ENCODE measurements at places on chromosomes 6 and 20.

DNA sequence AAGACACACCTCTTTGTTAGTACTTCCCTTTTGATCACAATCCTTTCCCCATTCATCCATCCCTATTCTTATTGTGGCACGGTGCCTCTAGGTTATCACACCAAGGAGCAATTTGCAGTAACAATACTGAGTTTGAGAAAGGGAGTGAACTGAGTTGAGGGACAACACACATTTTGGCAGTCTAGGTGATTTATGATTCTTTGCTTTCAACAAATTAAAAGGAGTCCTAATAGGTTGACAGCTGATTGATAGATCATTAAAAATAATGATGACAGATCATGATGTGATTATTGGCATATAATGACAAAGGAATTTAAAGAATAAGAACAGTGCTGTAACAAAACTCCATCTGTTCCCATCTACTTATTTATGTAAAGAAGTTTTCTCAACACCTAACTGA is 36.7 kb downstream of the IMPG1 start:
- DNase-seq: no peak

- DNase-seq: peak; percentile 24
Observed at GRCh38 chr20:45037050-45037449, 63.9 kb downstream of the KCNS1 start.

- no peak for DNase-seq
Observed at GRCh38 chr6:112337209-112337638, 9.9 kb upstream of the RFPL4B start.

GRCh38 chr20:13458860-13459451 is 179.8 kb downstream of the TASP1 start:
- peak; percentile 55 for DNase-seq

DNA sequence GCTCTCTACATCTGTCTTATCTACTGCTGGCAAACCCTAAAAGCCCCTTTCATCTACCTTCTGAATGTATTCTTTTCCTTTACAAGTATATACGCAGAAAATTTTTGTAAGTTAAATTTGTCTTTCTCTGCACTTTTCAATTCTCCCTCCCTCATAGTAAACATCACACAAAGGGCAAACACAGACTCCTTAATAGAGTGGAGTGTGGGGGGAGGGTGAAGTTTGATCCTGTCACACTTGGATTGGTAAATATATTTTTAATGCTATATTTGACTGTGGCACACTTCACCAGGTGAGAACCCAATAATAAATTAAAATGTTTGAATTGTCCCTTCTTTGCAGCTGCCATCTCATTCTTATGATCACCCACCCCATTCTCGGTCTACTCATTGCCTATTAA is 33.2 kb upstream of the PAQR8 start:
- no peak for DNase-seq

- DNase-seq: no peak
Observed at GRCh38 chr6:84421031-84421430, 193.6 kb upstream of the CEP162 start.

DNA sequence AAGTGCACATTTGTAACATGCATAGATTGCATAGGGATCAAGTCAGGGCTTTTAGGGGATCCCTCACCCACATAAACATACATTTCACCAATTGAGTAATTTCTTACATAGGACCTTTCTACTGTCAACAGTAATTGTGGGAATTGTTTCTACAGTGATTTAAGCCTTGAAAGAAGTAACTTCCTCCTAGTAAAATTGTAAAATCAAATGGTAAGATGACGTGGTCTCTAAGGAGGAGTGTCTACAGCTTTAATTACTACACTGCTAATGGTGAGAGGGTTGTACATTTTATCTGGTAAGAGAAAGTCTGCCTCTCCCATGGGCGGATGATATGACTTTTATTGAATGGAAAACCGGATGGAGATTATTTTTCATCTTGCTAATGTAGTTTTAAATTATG is 98.0 kb downstream of the RPP40 start:
- DNase-seq: no peak

GRCh38 chr6:132218059-132218696 is 183.1 kb downstream of the MOXD1 start:
- no peak for DNase-seq

- no peak for DNase-seq
Observed at GRCh38 chr20:36155629-36155971, 1.1 kb downstream of the EPB41L1 start.

DNA sequence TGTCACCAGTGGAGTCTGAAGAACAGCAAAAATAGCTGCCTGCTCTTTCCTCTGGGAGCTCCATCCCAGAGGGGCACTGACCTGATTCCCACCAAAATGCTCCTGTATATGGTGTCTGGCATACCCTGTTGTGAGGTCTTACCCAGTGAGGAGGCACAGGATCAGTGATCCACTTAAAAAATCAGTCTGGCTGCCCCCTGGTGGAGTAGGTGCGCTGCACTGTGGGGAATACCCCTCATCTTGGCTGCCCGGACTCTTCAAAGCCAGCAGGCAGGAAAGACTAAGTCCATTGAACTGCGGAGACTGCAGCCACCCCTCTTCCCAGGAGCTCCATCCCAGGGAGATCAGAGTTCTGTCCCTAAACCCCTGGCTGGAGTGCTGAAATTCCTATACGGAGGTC is 230.9 kb upstream of the HTR1E start:
- no peak for DNase-seq

DNA sequence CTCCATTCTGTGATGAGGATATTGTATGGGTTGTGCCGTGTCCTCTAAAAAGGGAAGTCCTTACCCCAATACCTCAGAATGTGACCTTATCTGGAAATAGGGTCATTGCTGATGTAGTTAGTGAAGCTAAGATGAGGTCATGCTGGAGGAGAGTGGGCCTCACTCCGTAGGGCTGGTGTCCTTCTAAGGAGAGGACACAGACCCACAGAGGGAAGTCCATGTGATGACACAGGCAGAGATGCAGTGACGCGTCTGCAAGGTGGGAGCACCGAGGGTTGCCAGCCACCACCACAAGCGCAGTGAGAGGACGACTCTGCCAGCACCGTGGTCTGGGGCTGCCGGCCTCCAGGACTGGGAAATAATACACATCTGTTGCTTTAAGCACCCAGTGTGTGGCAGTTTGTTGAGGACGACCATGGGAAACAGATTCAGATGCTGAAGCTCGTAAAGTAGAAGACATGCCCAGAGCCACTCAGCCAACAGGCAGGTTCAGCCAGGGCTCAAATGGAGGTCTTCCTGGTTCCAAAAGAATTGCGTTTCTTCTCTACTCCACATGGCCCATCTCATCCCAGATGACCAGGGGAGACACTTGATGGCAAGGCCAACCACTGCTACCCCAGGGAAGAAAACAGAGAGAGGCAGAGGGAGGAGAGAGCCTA is 59.2 kb upstream of the DUSP22 start:
- no peak for DNase-seq

GRCh38 chr6:23036406-23036983 is 467.1 kb downstream of the HDGFL1 start:
- DNase-seq: no peak

DNA sequence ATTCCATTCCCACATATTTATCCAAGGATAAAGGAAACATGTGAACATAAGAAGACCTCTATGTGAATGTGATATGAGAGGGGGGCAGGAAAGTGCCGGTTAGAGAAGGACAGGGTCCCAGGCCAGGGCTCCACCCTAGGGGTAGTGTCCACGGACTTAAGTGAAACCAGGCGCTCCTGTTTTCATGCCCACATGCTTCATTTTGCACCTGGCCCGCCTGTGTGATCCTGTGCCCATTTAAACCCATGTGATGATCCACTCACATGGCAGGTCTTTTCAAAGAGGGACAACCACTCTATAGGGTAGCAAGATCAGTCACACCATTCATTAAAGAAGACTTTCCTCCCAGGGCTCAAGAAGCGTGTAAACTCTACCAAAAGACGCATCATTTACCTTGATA is 865.3 kb upstream of the GJE1 start:
- DNase-seq: no peak

DNA sequence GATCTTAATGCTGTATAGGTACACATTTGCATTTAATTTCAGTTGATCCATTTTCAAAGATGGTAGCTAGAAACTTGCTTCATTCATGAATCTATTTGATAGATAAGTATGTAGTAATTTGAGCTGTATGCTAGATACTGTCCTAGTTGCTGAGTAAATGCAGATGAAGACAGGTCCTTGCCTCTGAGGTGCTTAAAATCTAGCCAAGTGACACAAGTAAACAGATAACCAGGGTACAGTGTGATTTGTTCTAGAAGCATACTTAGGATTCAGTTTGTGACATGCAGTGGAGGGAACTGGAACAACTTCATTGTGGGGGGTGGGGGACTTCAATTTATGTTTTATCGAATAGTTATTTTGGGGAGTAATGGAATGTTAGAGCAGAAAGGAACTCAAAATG is 9.2 kb downstream of the CHMP4B start:
- DNase-seq: no peak

DNA sequence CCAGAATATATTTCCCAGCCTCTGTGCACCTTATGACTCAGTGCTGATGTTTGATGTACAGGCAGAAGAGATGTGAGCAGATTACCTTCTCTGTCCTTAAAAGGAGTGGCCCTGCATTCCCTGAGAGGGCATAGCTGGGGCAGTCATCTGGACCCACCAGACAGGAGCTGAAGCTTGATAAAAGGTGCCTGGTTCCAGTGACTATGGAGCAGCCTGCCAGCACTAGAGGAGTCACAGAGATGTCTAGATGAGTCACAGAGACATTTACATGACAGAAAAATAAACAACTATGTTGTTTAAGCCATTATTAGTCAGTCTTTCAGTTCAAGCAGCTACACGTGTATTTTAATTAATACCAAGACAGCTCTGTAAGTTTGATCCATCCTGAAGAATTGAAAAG is 237.1 kb upstream of the MOCS1 start:
- DNase-seq: no peak

DNA sequence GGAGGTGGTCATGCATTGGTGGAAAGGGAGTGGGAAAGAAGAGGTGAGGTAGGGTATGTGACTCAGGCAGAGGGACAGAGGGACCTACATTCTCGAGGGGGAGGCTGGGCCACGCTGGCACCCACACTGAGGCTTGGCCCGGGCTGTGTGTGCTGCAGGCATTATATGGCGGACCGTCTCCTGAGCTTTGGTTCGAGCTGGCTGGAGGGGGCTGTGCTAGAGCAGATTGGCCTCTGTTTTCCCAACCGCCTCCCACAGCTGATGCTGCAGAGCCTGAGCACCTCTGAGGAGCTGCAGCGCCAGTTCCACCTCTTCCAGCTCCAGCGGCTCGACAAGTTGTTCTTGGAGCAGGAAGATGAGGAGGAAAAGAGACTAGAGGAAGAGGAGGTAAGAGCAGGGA is 23.4 kb downstream of the DNPH1 start:
- DNase-seq: no peak

GRCh38 chr20:21399005-21399475 is 1.7 kb upstream of the NKX2-4 start:
- DNase-seq: no peak

DNA sequence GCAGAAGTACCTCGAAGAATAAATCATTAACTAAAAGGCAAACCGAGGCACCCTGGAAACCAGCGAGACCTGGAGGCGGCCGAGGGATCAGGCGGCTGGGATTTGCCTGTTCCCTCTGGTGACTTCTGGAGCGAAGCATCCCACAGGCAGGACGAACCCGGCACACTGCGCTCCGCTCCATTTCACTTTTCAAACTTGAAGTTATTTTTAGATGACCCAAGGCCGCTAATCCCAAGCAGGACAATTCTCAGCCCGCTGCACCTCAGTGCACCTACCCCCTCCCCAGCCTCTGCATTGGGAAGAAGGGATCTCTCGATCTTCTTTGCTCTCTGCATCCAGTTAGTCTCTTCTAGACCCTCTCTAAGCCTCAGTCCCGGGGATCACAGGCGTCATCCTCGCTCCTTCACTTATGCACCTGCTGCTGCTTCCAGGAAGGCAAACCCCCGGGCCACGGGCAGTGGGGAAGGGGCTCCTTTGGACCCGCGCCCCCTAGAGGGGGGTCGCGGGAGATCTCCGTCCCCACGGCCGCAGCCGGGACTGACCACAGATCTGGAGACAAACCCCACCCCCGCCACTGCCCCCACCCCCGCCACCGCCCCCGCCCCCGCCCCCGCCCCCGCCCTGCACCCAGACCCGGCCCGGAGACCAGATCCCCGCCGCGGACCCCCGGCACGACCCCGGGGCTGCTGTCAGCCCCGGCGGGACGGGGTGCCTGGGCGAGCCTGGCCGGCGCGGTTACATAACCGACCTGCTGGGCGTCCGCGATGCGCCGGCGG is 636 bp downstream of the RCAN2 start:
- no peak for DNase-seq

- no peak for DNase-seq
Observed at GRCh38 chr6:109795994-109796555, 105.0 kb downstream of the FIG4 start.

DNA sequence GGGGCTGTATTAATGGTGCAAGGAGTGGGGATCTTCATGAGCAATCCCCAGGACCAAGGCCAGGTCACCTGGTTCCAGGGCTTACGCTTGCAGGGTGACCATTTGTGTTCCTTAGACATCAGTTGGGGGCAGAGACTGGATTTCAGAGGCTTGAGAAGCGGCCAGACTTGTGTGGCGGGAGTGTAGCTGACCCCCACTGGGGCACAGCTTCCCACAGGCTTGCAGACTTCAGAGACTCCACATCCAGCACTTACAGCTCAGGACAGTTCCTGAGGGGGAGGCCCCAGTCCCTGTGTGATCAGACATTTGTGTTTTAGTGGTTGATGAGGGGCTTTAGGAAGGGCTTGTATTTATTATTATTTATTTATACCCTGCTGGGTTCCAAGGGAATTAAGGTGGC is 15.3 kb downstream of the TJAP1 start:
- DNase-seq: no peak

DNA sequence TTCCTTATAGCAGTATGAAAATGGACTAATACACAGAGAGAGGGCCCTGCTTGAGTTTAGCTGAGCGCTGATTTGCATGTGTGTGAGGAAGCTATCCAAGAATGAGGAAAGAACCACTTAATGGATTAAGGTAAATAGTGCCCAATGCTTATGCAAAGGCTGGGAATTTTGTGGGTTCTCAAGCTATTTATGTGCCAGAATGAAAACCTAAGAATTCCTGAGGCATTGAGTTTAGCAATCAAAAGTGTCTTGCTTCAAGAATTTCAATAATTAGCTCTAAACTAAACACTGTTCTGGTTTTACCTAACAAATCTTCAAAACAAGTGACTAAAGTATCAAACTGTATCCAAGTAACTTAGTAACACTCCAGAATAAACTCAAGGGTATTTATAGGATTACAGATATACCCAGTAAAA is 7.0 kb upstream of the OR14J1 start:
- DNase-seq: no peak

- DNase-seq: no peak
Observed at GRCh38 chr20:3250091-3250504, 11.1 kb upstream of the SLC4A11 start.

DNA sequence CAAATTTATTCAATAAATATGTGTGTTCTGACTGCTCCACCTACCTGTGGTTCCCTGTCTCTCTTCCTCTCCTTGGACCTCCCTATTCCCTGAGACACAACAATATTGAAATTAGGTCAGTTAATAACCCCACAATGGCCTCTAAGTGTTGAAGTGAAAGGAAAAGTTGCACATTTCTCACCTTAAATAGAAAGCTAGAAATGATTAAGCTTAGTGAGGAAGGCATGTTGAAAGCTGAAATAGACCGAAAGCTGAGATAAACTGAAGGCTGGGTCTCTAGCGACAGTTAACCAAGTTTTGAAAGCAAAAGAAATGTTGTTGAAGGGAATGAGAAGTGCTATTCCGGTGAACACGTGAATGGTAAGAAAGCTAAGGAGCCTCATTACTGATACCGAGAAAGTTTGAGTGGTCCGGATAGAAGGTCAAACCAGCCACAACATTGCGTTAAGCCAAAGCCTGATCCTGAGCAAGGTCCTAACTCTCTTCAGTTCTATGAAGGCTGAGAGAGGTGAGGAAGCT is 34.1 kb downstream of the UST start:
- DNase-seq: no peak
